C1 segment of cervical spinal cord (tissue), 14 donors: ENCODE measurements at places on chromosomes 5 and 9.

- DNase-seq: no peak
These were observed 208.7 kb downstream of the GADD45G start for GRCh38 chr9:89813482-89813881.

- no peak for DNase-seq
These were observed 3.0 kb downstream of the MLANA start for GRCh38 chr9:5893591-5894236.

DNA sequence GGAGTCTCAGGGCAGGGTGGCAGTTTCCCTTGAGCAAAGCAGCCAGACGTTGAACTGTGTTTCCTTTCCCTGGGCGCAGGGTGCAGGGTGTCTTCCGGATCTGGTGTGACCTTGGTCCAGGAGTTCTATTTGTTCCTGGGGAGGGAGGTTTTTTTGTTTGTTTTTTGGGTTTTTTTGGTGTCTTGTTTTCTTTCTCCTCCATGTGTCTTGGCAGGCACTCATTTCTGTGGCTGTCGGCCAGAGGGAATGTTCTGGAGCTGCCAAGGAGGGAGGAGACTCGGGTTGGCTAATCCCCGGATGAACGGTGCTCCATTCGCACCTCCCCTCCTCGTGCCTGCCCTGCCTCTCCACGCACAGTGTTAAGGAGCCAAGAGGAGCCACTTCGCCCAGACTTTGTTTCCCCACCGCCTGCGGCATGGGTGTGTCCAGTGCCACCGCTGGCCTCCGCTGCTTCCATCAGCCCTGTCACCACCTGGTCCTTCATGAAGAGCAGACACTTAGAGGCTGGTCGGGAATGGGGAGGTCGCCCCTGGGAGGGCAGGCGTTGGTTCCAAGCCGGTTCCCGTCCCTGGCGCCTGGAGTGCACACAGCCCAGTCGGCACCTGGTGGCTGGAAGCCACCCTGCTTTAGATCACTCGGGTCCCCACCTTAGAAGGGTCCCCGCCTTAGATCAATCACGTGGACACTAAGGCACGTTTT lies 3.5 kb upstream of the PHYHD1 start:
- DNase-seq: peak; percentile 53

GRCh38 chr5:139251281-139251687 lies 42.3 kb upstream of the MATR3 start:
- DNase-seq: no peak

- DNase-seq: no peak
These were observed 7.7 kb downstream of the CSNK1A1 start for GRCh38 chr5:149543361-149544027.

DNA sequence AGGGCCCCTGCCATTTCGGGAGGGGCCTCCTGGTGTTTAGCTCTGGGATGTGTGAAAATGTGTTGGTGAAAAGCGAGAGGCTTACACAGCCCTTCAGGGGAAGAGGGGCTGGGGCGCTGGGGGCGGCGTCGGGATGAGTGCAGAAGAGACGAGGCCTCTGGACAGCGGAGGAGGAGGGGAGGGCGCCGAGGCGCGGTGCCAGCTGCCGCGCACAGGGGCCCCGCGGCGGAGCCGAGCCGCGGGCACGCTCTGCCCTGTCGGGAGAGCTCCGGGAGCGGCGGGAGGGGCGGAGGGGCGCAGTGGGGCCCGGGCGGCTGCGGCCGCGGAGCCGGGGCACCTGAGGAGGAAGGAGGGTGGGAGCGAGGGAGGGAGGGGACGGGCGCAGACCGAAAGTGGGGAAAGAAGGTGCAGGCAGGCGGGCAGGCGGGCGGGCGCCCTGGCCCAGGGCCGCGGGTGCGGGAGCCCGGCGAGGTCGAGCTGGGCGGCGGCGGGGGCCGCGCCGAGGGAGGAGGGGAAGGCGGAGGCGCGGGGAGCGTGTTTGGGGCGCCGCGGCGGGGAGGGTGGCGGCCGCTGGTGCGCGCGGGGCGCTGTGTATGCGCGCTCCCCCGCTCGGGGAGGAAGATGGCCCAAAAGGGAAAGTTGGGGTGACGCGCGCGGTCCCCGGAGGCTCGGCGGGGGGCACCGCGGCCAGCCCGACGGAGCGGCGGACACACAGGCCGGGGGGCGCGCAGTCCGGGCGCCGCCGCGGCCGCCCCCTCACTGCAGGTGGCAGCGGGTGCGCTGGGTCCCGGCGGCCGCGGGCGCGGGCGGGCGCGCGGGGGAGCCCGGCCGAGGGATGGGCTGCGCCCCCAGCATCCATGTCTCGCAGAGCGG lies at the start of gene PDE8B:
Gene PDE8B, plus strand, starts transcription at position 590 of the 873 bp plus-strand sequence. Its CDS starts 246 bp downstream, at position 836.
- DNase-seq: peak; percentile 27

- DNase-seq: no peak
These were observed 4.2 kb upstream of the IRX2 start for GRCh38 chr5:2755681-2756171.

DNA sequence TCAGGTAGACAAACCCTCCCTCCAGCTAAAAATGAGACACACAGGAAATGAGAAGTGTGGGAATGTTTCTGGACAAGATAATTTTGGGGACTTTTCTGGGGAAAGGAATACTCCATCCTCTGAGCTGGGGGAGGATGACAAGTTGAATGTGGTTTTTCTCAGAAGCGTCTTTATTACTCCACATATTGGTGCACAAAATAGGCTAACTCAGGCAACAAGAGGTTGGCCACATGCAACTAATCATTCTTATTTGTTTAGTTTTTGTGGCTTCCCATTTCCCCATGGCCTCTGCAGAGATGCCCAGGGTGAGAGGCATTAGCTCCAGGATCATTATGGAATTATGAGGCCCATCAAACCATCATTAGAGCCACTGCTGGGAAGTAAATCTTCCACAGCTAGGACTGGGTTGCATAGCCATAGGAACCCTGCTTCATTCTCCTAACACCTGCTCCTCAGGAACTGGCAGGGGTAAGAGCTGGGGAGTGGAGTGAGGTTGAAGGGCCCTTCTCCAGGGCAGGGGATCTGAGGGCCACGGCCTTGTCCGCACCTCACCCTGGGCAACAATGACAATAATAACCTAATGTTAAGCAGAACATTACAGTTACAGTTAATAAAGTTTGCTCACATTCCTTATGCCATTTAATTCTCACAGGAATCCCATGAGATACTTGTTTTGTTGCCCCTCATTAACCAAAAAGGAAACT lies 9.3 kb upstream of the SIL1 start:
- no peak for DNase-seq
